ENCODE measurements at places on chromosomes 12 and 14.

DNA sequence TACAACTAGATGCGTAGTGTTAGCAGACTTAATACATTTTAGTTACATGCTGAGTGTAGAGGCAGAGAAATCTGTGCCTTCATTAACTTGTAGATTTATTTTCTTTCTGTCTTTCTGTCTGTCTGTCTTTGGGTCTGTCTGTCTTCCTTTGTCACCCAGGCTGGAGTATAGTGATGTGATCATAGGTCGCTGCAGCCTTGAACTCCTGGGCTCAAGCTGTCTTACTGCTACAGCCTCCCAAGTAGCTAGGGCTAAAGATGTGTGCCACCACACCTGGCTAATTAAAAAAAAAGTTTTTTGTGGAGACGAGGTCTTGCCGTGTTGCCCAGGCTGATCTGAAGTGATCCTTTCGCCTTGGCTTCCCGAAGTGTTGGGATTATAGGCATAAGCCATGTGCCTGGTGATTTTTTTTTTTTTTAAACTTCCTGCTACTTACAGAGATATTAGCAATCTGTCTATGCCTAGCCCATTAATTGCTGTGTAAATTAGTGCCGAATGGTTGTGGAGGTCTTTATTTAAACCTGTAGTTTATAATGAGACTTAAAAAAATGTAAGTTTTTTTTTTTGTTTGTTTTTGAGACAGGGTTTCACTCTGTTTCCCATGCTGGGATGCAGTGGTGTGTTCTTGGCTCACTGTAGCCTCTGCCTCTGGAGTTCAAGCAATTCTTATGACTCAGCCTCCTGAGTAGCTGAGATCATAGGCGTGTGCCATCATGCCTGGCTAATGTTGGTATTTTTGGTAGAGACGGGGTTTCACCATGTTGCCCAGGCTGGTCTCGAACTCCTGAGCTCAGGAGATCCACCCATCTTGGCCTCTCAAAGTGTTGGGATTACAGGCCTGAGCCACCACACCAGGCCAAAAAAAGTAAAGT, 22.8 kb downstream of the ERC1 start:
- peak; percentile 91 for DNase-seq

GRCh38 chr12:56450241-56450640, 1.0 kb upstream of the TIMELESS start:
- DNase-seq: no peak

DNA sequence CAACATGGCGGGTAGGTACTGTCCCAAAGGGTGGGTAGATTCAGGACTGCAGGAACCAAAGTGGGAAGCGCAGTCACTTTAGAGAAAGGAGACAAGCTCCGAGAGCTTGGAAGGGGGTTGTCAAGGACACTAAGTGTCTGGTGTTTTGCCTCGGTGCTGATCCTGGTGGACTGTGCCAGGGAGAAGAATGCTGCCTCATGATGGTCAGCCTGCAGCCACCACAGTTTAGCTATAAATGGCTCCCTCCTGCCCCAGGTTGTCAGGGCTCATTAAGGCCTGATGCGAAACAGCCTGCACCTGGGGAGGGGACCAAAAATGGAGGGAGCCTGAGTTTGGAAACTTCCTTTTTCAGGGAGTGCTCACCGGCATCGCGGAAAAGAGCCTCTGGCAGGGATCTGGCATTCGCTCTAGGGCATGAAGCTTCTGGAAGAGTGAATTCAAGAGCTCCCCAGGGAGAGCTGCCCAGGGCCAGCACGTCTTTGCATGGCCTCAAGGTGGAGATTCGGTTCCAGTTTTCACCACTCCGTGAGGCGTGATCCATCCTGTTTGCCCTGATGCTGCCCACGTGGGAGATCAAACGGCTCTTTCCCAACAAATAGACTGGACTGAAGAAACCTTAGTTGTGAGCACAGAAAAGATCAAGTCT, 164.0 kb downstream of the FOXN3 start:
- DNase-seq: no peak

GRCh38 chr12:92140896-92141536, 4.6 kb downstream of the BTG1 start:
- no peak for DNase-seq

- no peak for DNase-seq
Observed at GRCh38 chr14:68268197-68268596, 448.6 kb downstream of the RAD51B start.

DNA sequence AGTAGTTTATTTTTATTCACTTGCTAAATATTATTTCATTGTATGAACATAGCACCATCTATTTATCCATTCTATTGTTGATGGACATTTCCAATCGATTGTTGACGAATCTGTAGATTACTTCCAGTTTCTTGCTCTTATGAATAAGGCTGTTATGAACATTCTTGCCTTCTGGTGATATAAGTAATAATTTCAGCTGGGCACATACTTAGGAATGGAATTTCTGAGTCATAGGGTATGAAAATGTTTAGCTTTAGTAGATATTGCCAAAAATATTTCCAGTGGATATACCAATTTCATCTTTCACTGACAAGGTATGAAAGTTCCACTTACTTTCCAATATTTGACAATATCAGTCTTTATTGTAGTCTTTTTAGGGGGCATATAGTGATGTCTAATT, 468.5 kb downstream of the ETNK1 start:
- peak; percentile 44 for DNase-seq

DNA sequence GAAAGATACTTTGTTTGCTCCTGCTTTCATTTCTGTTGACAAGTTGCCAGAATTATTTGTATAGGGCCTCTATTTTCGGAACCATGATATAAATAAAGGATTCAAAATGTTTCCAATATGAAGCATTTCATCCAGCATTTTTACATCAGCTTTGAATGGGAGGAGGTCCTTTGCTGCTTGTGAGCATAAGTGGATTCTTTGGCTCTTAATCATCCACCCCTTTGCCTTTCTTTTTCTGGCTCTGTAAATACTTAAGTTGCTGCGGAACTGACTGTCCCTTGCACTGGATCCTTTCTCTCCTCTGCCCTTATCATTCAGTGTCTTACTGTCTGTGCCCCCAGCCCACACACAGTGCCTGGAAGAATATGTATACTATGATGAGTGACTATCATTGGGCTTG, 357.3 kb upstream of the RGS6 start:
- peak; percentile 14 for DNase-seq

DNA sequence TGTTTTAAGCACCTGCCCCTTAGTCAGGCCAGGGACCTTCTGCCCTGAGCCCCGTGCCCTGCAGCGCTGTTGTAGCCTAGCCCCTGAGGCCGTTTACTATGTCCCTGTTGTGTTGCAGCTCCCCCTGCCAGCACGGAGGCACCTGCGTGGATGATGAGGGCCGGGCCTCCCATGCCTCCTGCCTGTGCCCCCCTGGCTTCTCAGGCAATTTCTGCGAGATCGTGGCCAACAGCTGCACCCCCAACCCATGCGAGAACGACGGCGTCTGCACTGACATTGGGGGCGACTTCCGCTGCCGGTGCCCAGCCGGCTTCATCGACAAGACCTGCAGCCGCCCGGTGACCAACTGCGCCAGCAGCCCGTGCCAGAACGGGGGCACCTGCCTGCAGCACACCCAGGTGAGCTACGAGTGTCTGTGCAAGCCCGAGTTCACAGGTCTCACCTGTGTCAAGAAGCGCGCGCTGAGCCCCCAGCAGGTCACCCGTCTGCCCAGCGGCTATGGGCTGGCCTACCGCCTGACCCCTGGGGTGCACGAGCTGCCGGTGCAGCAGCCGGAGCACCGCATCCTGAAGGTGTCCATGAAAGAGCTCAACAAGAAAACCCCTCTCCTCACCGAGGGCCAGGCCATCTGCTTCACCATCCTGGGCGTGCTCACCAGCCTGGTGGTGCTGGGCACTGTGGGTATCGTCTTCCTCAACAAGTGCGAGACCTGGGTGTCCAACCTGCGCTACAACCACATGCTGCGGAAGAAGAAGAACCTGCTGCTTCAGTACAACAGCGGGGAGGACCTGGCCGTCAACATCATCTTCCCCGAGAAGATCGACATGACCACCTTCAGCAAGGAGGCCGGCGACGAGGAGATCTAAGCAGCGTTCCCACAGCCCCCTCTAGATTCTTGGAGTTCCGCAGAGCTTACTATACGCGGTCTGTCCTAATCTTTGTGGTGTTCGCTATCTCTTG, 7.6 kb downstream of the DLK1 start:
- no peak for DNase-seq

DNA sequence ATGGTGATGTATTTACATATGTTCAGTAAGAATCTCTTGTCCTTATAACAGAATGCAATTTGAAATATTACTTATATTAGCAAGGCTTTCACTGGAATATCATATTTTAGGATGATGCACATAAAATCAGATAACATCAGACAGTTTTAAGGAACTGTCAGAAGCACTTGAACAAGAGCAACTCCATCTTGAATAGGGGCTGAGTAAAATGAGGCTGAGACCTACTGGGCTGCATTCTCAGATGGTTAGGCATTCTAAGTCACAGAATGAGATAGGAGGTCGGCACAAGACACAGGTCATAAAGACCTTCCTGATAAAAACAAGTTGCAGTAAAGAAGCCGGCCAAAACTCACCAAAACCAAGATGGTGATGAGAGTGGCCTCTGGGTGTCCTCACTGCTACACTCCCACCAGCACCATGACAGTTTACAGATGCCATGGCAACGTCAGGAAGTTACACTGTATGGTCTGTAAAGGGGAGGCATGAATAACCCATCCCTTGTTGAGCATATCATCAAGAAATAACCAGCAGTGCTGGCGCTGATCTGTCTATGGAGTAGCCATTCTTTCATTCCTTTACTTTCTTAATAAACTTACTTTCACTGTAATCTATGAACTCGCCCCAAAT, 27.6 kb upstream of the ETV6 start:
- DNase-seq: no peak

GRCh38 chr12:88893801-88894200, 313.5 kb upstream of the KITLG start:
- no peak for DNase-seq

DNA sequence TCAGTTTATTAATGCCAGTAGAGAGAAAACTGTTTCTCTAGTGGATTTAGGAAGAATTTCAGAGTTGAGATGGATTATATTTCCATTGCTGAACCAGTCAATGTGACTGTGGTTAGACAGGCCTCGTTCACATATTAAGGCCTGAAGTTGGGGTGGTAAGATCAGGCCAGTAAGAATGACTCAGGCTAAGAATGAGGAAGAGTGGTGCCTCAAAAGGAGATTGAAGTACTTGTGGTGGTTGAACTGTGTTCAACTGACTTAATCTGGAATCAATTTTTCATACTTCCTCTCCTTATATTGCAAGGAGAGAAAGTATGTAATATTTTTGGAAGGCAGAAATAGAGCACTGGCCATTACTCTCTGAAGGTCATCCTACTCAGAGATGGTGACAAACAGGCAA, 37.8 kb upstream of the ATF7IP start:
- no peak for DNase-seq

DNA sequence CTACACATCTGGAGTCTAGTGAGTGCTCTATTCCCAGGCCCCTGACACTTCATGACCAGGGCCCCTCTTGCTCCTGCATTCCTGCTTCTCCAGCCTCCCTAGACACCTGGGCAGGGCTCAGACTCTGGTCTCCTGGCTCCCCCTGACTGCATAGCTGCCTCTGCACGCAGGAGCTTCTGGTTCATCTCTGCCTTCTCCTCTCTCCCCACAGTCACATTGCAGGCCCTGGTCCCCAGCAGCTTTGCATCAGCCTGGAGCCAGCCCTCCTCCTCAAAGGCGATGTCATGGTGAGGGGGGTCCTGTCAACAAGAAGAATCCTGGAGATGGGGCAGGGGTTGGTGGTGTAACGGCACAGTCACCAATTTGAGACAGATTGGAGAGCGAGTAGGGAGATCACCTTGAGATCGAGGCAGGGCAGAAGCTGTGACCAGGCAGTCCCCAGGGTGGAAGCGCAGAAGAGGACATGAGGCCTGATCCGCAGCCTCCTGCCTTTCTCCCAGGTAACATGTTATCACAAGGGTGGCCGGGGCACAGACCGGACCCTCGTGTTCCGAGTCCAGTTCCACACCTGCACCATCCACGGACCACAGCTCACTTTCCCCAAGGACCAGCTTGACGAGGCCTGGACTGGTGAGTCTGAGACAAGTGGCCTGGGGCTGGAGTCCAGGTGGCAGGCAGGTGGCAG, 8.1 kb downstream of the TNS2 start:
- no peak for DNase-seq

DNA sequence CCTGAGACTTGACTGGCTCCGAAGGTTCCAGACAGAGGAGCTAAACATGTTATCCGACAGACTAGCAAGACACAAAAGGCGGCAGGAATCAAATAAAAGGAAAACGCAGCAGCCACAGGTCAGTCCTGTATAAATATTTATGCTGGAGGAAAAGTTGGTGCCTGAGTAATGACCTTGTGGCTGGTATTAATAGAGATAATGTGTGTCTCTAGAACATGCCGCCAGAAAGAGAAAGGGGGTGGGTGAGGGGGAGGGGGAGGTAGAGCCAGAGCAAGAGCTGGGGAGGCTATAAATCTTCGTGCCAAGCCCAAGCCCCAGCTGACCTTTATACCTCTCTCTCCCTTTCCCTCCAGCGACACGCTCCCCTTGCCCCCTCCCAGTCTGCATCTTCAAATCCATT, 590.4 kb downstream of the MED13L start:
- no peak for DNase-seq

DNA sequence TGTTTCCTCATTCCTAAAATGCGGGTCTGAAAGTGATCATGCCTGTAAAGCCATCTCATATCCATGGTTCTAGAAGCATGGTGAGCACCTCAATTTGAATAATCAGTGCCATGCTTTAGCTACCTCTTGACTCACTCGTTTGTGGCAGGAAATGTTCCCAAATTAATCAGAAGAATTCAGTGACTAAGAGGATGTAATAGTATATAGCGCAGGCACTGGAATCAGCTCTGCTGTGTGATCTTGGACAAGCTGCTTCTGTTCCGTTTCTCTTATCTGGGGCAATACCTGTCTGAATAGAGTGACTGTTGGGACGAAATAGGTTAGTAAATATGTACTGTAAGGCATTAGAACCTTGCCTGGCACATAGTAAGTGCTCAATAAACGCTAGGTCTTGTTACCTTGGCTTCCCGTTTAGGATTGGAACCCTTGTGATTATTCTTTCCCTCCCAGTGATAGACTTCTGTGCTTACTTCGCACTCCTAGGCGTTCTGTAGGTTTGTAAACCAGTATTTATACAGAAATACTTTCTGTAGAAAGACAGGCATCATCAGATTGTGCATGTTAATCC, 820 bp upstream of the SMAGP start:
- peak; percentile 90 for DNase-seq

All from mammary epithelial cell (primary cell).